ENCODE measurements at places on chromosomes 2 and 18. TPM values are rescaled to one million over a fixed set of nuclear protein-coding genes. Genes with fewer than 3 reads are reported as not detected.

- DNase-seq, result no peak
These were observed 28.6 kb upstream of the NCKAP5 start for GRCh38 chr2:133596701-133597393.

DNA sequence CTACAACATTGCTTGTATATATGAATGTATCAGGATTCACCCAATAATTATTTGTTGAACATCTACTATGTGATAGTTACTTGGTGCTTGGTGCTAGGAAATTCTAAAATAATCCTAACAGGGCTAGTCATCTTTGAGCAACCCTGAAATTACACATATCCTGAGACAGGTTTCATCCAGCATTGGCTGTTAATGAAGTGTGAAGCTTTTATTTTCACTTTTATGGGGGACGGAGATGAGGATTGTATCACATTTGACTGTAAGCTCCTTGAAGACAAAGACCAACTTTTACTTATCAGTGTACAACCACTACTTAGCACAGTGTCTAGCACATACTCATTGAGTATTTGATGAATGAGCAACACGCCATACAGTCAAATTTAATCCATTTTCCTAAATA lies 6.8 kb upstream of the GALM start:
- DNase-seq, result no peak

DNA sequence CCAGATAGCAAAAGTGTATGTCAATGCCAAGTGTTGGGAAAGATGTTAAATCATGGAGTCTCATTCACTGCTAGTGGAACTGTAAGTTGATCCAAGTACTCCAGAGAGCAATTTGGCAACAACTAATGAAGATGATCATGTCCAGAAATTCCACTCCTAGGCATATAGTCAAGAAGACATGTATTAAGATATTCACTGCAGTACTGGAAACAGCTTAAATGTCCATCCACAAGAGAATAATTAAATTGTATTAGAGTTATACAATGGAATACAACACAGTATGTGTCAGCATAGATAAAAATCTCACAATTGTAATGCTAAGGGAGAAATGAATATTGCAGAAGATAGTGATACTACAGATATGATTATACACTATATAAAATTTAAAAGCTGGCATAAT lies 15.2 kb upstream of the LBH start:
- no peak for DNase-seq

Gene SLC23A3
- not detected for total RNA-seq

Data from H7 (cell line).